ENCODE measurements at places on chromosomes 12 and 14.
A peak's percentile ranks its signal among the peaks of the same experiment; 100 is the strongest.

DNA sequence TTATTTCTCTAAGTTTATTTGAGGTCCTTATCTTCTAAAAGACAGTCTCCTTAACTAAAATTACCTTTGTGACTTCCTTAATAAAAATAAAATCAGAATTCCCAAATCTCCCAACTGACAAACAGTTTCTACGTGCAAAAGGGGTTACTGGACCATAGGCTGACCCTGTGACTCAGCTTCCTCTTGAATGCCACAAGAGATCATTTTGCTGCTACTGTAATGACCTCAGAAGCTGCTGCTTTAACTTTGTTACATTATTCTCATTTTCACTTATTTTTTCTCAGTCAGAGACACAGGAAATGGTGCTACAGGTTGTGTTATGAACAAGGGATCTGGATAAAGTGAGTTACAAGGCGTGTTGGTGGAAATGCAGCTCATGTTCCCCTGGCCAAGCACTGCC, 132.2 kb upstream of the TMTC2 start:
- peak; percentile 24 for DNase-seq

DNA sequence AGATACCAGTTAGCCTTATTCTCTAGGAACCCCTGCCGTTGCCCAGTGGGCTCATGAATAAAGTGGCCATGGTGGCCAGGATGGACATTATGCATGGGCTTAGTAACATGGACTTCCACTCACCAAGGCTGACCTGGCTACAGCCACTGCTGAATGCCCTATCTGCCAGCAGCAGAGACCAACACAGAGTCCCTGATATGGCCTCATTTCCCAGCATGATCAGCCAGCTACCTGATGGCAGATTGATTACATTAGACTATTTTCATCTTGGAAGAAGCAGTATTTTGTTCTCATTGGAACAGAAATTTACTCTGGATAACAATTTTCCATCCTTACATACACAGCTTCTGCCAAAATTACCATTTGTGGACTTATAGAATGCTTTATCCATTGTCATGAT, 16.2 kb upstream of the LPCAT3 start:
- DNase-seq: no peak

DNA sequence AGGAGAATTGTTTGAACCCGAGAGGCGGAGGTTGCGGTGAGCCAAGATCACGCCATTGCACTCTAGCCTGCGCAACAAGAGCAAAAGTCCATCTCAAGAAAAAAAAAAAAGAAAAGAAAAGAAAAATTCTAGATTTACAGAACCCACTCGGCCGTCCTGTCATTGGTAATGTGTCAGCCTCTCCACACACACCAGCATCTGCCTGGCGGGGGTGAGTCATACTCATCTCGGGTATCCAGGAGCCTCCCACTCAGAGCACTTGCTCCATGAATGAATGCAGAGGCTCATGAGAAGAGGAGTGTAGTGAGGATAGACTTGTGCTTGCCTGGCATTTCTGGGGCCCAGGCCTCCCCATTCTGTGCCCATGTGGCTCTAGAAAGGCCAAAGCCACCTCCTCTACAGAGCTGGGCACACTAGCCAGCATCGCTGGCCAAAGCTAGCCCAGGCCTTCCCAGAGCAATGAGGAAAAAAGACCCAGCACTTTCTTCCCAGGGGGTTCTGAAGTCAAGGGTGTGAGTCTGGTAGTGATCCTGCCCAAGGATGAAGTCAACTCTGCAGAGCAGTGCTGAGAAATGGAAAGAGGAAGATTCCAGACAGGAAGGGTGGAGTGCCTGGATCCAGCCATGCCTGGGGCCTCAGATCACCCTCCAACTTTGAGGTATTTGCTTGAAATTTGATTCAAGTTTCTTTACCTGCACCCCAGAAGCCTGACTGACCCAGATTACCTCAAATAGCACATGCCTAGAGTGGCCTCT, 31.2 kb upstream of the KLC1 start:
- peak; percentile 92 for DNase-seq

GRCh38 chr14:76920331-76921087, 94.3 kb downstream of the LRRC74A start:
- DNase-seq: no peak

DNA sequence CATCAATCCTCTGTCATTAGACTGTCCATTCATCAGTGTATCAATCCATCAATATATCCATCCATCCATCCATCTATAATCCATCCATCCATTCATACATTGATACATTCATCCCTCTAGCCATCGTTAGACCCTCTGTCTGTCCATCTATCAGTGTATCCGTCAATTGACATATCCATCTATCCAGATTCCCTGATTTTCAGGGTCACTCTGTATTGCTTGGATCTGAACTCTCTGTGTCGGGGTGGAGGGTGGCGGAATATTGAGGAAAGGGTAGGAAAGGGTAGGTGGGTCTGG, 17.1 kb downstream of the SDSL start:
- no peak for DNase-seq

DNA sequence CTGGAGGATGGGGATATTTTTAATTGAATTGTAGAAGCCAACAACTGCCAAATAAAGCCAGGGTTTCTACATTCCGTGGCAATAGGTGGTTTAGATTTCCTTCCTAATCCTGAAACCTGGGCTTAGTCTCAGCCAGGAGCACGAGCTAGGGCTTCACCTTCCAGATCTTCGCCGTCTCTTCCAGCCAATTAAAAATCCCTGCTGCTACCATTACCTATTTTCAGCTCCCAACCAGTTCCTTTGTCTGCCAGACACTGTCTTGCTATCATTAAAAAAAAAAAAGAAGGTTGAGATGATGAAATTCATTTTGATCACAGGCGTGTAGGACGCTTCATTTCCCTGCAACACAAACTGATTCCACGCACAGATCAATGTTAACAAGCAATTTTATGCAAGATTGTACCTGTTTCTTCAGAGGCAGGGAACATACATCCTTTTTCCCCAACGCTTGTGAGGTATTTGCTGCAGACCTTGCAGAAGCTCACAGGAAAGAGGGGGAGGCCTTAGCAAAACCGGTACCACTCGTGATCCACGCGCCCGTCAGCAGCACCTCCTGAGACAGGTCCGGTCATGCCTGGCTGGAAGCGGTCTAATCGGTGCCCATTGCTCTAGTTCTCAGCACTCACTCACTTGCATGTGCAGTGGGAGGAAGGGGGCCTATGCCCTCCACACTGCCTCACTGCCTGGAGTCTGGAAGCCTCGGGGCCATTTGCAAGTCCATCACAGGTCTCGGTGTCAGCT, 65.1 kb downstream of the SLC6A12 start:
- no peak for DNase-seq
